Hematopoietic multipotent progenitor cell treated with erythropoietin and hydrocortisone succinate and interleukin-3 and kit ligand, for 6 days (in vitro differentiated cells): ENCODE measurements at places on chromosomes 12 and 14.

- no peak for DNase-seq
Observed at GRCh38 chr12:88716240-88716639, 136.0 kb upstream of the KITLG start.

DNA sequence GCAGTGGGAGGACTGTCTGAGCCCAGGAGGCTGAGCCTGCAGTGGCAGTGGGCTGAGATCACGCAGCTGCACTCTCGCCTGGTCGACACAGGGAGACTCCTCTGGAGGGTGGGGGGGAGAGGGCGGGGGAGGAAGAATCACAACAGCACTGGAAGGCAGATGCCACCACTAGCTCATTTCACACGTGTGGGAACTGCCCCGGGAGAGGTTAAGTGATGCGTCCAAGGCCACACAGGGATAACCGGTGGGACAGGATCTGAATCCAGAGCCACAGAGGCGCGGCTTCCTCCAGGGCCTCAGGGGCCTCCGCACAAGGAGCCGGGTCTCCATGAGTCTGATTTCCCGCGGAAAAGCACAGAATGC is 20.8 kb downstream of the STX2 start:
- no peak for DNase-seq

DNA sequence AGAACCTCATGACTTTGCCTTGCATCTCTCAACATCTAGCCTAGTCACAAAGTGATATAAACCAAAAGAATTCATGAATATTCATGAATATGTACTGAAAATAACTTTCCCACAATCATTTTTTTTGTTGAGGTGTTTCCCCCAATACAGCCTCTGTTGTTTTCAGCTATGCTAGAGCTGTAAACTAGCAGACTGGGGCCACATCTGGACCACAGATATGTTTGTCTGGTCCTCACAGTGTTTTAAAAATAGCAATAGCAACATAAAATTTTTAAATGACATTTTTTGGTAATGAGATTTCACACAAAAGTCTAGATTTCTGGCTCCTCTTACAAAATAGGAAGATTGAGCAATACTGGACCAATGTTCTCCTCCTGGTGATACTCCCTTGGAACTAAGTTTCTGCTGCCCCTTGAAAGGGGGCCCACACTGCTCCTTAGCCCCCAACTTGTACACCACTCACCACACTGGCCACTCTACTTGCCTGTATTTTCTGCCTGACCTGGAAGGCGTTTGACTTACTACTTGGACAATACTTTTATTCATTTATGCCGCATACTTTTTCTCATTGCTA is 81.2 kb downstream of the BMP4 start:
- DNase-seq: no peak

DNA sequence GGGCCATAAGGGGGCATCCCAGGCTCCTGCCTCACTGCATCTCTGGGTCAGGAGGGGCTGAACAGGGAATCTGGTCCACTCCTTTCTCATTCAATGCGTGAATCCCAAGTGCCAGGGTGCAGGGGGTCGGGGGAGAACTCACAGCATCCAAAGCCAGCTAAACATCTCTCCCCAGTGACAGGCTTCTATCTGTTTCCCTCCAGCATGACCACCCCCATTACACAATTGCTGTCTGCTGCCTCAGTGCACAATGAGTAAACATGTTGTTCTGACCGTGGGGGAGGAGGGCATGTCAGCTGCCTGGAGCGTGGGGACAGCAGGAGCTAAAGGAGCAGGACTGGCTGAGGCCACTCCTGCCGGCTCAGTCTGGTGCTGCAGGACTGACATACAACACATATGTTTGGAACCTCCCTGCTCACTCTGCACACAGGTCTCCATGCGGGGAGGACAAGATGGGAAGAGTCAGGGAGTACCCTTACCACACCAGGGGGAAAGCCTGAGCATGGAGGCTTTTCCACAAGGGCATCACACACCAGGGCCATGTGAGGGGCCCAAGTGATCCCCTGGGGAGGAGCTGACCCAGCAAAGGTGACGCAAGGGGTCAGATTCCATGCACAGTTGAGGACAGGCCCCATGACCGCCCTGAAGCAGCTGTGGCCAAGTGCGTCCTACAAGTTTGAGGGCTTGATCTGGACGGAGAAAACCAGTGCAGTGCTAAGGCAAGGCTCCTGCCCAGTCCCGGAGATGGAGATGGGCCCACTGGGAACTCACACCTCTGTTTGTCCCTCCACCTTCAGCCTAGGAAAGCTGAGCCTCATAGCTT is 1.4 kb downstream of the TNS2 start:
- no peak for DNase-seq

GRCh38 chr12:9381619-9382018 is 173.4 kb upstream of the PZP start:
- peak; percentile 57 for DNase-seq

DNA sequence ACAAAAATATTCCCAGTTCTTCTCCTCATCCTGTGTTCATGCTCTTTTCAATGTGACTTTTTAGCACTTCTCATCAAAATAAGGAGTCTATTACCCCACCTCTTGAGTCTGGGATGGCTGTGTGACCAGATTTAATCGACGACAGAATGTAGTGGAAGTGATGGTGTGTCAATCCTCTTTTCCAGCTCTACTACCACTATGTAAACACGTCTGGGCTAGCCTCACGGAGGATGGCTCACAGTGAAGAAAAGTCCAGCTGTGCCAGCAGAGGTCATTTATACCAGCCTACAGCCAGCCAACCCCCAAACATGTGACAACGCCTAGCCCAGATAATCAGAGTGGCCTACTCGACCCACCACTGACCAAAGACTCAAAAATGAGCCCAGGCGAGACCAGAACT is 37.3 kb upstream of the FGF6 start:
- DNase-seq: no peak

- no peak for DNase-seq
Observed at GRCh38 chr12:115648463-115648862, 629.0 kb downstream of the MED13L start.

DNA sequence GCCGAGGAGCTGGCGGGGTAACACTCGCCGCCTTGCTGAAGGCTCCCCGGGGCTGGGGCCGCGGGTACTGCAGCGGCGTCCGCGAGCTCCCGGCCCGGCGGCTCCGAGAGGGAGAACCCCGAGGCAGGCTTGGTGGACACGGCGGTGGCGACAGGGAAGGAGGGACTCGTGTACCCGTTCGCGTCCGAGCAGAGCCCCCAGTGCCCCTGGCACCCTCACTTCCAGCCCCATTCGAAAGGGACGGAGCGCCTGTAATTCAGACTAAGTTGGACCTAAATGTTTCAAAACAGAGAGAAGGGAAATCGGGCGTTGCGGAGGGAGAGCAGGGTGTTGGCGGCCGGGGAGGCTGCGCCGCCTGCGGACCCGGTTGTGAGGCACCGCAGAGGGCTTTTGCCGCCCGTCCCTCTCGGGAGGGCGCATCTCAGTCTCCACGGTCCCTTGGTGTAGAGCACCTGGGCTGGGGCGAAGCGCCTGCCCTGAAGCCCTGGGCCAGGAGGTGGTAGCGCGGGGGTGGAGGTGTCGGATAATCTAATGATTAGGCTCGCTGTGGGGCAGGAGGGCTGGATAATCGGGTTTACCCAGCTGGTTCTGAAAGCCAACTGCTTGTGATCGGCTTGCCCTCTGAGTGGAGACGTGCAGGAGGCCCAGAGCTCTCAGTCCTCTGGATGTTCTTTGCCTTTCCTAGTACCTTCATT is 771 bp downstream of the DAAM1 start:
- DNase-seq: peak; percentile 53

GRCh38 chr14:28765831-28766468 is 637 bp upstream of the FOXG1 start:
- DNase-seq: no peak

DNA sequence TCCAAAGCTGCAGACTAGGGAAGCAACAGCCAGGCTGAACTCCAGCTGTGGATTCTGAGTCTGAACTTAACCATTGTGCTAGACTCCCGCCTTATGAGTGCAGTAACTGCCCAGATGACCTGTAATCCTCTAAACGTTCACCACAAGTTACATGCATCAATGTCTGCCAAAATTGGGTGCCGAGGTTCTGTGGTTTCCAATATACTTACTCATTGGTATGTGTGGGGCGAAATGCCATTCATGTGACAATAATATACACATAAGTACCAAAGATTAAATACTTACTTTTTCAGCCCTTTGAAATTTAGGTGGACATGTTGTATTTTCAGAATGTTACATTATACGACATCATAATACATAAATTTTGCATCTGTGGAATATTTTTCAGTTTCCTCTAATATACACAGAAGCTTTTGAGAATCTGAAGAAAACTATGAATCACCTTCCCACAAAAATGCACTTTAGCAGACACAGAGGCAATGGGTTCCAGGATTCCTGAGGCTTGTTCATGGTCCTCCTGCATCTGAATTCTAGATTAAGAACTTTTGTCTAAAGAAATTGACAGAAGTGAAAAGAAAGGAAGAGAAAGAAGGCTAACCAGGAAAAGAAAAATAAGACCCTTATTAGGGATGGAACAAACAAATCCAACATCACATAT is 31.7 kb downstream of the GRIP1 start:
- no peak for DNase-seq

GRCh38 chr12:6934110-6934509 is 6.4 kb downstream of the ATN1 start:
- DNase-seq: no peak

- no peak for DNase-seq
Observed at GRCh38 chr14:23043145-23043544, 1.1 kb downstream of the PSMB11 start.

DNA sequence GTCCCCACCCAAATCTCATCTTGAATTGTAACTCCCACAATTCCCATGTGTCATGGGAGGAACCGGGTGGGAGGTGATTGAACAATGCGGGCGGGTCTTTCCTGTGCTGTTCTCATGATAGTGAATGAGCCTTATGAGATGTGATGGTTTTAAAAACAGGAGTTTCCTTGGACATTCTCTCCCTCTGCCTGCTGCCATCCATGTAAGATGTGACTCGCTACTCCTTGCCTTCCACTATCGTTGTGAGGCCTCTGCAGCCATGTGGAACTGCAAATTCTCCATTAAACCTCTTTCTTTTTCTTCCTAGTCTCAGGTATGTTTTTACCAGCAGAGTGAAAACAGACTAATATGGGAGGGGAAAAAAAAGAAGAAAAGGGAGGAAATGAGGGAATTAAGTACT is 22.6 kb upstream of the ARHGAP5 start:
- DNase-seq: no peak

- no peak for DNase-seq
Observed at GRCh38 chr14:61861320-61861865, 99.2 kb downstream of the SNAPC1 start.

DNA sequence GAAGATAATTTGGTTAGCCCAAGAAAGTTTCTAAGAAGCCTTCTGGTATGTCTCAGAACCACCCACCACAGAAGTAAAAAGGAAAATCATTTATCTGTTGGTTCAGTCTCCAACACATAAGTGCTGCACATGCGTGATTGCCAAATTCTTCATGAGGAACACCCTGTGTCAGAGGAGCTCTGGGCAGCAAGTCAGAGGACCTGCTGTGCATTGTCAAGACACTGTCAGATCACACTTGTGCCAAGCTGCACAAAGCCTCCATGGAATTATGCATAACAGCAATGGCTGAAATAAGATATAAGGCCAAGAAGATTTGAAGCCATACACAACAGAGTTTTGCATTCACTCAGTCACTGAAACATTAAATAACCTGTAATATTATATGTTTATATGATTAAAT is 1304.7 kb upstream of the FLRT2 start:
- DNase-seq: no peak
